Nucleus accumbens (tissue), 56 donors: ENCODE measurements at places on chromosomes 5 and 9.

GRCh38 chr9:73056245-73056644 lies 95.4 kb upstream of the ANXA1 start:
- DNase-seq: no peak

GRCh38 chr5:178439493-178440180 lies 150.6 kb downstream of the COL23A1 start:
- no peak for DNase-seq

- DNase-seq: no peak
Measured at GRCh38 chr5:126516852-126517251, 78.2 kb downstream of the ALDH7A1 start.

DNA sequence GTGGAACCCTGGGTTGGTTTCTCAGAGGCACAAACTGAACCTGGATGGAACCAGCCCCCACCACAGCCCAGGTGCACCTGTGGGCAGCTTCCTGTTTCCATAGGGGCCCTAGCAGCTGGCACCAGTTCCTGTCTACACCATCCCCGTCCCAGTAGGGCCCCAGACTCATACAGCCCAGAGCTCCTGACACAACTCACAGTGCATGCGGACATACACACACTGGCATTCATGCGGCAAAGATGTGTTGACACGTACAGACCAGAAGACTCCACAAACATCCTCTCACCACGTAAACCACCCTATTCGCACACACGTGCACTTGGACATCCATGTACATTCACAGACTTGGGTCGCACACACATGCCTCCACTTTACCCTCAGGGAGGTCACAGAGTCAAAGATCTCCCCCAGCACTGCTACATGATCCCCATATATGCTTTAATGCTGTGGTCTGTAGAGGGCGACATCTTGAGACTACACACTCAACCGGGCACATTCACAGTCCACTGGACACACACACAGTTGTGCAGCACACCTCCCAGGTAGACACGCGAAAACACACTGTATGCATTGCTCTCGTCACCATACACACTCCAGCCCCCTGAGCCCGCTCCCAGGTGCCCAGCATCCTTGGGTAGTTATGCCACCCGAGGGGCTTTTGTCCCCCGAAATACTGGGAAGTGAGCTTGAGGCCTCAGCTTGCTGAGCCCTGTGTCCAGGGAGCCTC lies 22.4 kb downstream of the CXXC5 start:
- no peak for DNase-seq

DNA sequence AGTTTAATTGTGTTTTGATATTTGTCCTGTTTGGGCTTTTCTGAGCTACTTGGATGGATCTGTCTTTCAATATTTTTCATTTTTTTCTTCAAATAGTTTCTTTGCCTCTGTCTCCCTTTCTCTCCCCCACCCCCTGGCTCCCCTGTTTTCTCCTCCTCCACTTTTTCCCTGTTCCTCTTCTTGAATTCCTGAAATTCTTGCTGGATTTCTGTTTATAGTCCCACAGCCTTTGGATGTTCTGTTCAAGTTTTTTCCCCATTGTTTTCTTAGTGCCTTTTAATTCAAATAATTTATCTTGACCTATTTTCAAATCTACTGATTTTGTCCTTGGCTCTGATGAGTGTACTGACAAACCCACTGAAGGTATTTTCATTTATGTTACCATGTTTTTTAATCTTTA lies 113.0 kb downstream of the VPS13A start:
- DNase-seq: no peak
